Metanephros (tissue), 2 donors: ENCODE measurements at places on chromosomes 1 and 21. TPM values are rescaled to one million over a fixed set of nuclear protein-coding genes. Genes with fewer than 3 reads are reported as not detected.

S100A7A gene
- not detected for total RNA-seq

OR2T33 gene
- not detected for total RNA-seq

PCAT6 gene
- not detected for total RNA-seq

CNR2 gene
- total RNA-seq, result 0.12 TPM

DMBX1 gene
- total RNA-seq, result not detected

LDLRAD1 gene
- total RNA-seq, result not detected

CLDN8 gene
- 60.0 TPM for total RNA-seq

SLC45A3 gene
- 10.2 TPM for total RNA-seq

EFNA1 gene
- total RNA-seq, result 74.2 TPM

UBL4B gene
- not detected for total RNA-seq

PTGFR gene
- total RNA-seq, result 2.6 TPM

UBE2U gene
- total RNA-seq, result not detected

CR2 gene
- 0.64 TPM for total RNA-seq

KCNE2 gene
- total RNA-seq, result not detected

ST3GAL3 gene
- total RNA-seq, result 30.9 TPM

ARHGEF11 gene
- 33.0 TPM for total RNA-seq

CD5L gene
- 0.35 TPM for total RNA-seq

TMEM81 gene
- 2.1 TPM for total RNA-seq

CHRM3 gene
- total RNA-seq, result 20.2 TPM

B3GALT2 gene
- 8.8 TPM for total RNA-seq

SASS6 gene
- total RNA-seq, result 3.9 TPM

VAMP4 gene
- total RNA-seq, result 12.3 TPM

KRTAP19-3 gene
- not detected for total RNA-seq

ST6GALNAC5 gene
- total RNA-seq, result 17.3 TPM

ZNF695 gene
- total RNA-seq, result 4.2 TPM

OR2M7 gene
- not detected for total RNA-seq

CGN gene
- total RNA-seq, result 20.6 TPM

FCRLA gene
- 0.99 TPM for total RNA-seq

HSPA6 gene
- 26.2 TPM for total RNA-seq

LCE2B gene
- not detected for total RNA-seq

PTPN7 gene
- total RNA-seq, result 3.0 TPM

CENPF gene
- total RNA-seq, result 17.6 TPM

TTC22 gene
- total RNA-seq, result 6.8 TPM

FHL3 gene
- 54.2 TPM for total RNA-seq

LCE1C gene
- not detected for total RNA-seq
